ENCODE measurements at places on chromosomes 11 and 22.

DNA sequence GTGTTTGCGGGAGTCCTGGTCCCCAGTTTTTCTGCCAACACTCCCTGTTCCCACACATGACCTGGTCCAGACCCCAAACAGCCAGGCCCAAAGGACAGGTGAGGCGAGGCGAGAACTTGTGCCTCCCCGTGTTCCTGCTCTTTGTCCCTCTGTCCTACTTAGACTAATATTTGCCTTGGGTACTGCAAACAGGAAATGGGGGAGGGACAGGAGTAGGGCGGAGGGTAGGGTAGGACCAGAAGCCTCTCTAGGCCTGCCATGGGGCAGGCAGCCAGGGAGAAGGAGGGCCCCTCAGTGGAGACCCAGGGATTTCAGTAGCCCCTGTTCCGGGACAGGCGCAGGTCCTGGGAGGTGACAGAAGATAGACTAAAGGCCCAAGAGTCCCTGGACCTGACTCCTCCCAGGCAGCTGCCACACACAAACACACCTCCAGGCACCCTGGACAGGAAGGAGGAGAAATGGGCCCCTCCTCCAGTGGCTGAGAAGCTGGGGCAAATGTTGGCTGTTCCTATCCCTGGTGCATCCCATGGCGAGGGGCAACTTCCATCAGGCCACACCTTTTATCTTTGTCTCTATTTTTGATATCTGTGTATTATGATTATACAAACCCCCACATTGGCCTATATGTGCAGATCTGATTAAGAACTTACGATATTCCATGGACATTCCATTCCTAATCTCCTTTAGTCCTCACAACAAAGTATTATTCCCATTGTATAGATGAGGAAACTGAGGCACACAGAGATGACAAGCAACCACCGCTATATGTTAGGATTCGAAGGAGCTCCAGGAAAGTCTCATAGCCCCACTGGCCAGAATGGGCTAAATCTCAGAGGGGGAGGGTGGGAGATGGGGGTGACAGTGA is 626 bp upstream of the F2 start:
- DNase-seq = no peak

DNA sequence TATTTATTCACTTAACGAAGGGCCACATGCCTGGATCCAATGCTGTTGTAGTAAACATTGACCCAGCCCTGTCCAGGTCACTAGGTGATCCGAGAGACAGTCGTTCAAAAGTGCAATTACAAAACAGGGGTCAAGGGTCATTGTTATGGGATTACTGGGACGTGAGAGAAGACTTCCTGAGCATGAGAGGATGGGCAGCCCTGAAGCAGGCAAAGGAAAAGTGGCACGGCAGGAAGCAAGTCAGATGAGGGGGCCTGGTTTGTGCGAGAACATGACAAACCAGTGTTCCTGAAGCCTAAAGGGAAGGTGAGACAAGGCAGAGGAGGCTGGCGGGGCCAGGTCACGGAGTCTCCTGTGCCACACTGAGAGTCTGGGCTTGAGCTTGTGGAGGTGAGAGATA is 15.8 kb upstream of the MMP20 start:
- no peak for DNase-seq

DNA sequence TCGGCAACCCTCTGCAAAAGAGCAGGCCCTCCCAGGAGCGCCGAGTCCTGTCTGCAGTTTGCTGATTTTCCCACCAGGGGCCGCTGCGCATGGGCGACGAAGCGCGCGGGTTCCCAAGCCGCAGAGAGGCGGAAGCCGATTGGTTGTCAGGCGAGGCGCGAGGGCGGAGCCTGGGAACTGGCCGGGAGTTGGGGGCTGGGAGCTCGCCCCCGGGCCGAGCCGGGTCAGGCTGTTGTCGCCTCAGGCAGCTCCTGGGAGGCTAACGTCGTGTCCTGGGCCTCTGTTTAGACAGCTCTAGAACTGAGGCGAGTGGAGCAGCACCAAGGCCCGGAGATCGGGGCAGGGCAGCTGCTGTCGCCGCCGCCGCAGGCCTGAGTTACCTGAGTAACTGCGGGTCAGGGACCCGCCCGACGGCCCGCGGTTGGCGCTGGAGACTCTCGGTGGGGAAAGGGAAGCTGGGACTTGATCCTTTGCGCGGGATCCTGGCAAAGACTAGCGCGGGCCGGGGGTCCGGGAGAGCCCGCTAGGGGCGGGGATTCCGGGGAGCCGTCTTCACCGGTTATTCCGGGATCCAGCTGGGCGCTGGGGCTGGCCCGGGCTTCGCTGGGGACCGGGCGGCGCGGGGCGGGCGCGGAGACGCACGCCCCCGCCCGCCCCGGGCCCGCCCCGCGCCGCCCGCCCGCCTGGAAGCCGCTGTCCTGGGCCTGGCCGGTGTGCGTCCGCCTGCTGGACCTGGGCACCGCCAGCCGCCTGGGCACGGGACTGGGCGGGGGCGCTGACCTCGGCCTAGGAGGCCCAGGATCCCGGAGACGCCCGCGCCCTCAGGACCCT is at the start of gene STIM1:
Gene STIM1, plus strand, starts transcription at position 688 of the 831 bp plus-strand sequence. CDS start 607 bp downstream, outside the sequence.
- peak; percentile 99 for DNase-seq

- no peak for DNase-seq
Measured at GRCh38 chr11:32830796-32831195, 1.1 kb downstream of the PRRG4 start.

GRCh38 chr11:75072582-75072981 is 24.1 kb downstream of the OR2AT4 start:
- no peak for DNase-seq

DNA sequence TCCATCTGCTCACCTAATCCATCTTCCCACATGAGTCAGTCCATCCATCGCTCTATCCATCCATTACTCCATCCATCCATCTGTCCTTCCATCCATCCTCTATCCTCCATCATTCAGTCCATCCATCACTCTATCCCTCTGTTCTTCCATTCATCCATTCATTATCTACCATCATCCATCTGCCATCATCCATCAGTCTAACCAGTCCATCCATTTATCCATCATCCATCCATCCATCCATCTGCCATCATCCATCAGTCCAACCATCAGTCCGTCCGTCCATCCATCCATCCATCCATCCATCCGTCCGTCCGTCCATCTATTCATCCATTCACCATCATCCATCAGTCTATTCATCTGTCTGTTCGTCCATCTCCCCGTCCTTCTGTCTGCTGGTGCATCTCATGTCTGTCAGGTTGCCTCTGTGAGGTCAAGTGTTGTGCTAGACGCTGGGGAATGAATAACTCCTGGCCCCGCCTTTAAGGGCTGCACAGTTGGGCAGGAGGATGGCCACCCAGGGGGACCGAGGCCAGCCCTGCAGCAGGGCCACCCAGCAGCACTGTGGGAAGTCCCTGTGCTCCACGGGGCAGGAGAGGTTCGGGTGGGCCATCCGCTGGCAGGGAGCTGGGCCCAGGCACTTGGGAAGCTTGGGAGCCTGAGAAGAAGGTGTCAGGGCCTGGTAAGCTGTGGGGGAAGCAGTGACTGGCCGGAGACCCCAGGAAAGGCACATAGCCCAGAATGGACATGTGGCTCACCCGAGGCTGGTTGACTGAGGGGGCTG is 137.1 kb downstream of the CTTN start:
- DNase-seq = no peak

DNA sequence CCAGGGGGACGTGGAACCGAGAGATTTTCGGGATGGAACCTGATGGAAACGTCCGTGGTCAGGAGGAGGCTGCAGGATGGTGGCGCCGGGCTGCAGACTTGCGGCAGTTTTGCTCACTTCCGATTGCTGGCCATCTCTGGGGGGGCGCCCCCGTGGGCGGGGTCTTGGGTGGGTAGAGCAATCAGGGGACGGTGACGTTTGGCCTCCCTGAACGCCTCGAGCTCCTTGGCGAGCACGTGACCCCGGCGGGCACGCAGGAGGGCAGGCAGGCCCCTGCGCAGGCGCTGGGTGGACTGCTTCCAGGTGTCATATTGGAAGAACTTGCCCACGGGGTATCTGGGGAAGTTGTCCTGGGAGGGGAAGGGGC is 6.3 kb downstream of the IGF2 start:
- DNase-seq = no peak

GRCh38 chr11:130023204-130023603 is 20.6 kb upstream of the PRDM10 start:
- DNase-seq = no peak

- DNase-seq = no peak
Measured at GRCh38 chr11:31160504-31161422, 208.8 kb downstream of the DCDC1 start.

DNA sequence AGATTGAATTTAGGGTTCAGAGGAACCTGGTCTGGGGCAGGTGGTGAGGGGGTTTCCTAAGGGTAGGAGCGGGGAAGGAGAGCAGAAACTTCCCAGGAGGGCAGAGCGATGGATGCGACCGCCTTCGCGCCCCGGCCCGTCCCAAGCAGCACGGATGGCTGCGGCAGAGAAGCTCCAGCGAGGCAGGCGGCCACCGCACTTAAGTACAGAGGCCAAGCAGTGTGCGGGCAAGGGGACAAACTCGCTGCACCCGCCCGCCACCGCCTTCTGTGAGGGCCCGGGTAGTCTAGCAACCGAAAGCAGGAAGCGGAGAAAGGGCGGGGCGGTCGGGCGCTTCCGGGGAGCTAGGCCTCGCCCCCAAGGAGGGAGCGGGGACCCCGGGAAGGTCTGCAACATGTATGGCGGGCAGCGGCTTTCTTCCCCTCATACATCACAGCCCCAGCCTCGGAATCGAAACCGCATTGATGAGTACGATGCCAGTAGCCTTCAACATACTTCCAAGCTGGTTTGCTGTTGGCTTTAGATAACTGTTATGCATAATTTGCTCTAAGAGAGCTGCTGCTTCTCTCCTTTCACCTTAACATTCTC is at the start of gene AGBL2:
Gene AGBL2, minus strand, starts transcription at position 288 of the 588 bp plus-strand sequence. CDS start 719 bp downstream, outside the sequence.
- peak; percentile 76 for DNase-seq

GRCh38 chr11:91860661-91861060 is 364.0 kb upstream of the FAT3 start:
- DNase-seq = no peak

GRCh38 chr11:115695677-115696364 is 191.6 kb upstream of the CADM1 start:
- DNase-seq = no peak

DNA sequence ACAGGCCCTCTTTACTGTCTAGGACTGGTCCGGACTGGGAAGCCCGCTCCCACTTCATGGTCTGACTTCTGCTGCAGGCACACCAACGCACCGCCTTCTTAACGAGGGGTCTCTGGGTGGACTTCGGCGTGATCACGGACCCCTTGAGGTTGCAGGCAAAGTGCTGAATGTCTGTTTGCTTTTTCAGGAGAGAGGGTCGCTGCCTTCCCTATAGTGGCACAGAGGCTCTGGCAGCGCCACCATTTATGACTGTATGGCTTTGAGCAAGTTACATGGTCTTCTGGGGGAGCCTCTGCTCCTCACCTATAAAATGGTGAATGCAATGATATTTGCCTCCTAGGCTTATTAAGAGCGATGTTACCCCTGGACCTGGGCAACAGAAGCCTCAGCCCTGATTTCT is 1.4 kb upstream of the SCN4B start:
- DNase-seq = no peak

DNA sequence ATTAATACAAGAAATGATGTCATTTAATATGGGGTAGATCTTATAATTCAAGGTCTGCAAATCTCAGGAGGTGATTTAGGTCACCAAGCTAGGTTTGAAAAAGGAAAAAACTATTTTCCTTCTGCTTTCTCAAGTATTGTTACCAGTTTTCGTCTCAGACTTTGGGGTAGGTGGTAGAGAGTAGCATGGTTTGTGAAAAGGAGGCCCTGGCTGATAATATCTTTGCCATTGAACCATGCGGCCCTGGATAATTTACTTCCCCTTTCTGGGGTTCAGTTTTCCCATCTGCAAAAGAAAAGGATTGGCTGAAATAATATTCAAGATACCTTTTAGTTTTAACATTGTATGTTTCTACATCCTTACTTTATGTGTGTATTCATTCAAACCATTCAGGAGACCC is 92.1 kb downstream of the WNT11 start:
- no peak for DNase-seq
